ENCODE measurements at places on chromosomes 4 and X.
A peak's percentile ranks its signal among the peaks of the same experiment; 100 is the strongest.

GRCh38 chrX:38211891-38212635, 8.6 kb downstream of the SRPX start:
- no peak for DNase-seq

DNA sequence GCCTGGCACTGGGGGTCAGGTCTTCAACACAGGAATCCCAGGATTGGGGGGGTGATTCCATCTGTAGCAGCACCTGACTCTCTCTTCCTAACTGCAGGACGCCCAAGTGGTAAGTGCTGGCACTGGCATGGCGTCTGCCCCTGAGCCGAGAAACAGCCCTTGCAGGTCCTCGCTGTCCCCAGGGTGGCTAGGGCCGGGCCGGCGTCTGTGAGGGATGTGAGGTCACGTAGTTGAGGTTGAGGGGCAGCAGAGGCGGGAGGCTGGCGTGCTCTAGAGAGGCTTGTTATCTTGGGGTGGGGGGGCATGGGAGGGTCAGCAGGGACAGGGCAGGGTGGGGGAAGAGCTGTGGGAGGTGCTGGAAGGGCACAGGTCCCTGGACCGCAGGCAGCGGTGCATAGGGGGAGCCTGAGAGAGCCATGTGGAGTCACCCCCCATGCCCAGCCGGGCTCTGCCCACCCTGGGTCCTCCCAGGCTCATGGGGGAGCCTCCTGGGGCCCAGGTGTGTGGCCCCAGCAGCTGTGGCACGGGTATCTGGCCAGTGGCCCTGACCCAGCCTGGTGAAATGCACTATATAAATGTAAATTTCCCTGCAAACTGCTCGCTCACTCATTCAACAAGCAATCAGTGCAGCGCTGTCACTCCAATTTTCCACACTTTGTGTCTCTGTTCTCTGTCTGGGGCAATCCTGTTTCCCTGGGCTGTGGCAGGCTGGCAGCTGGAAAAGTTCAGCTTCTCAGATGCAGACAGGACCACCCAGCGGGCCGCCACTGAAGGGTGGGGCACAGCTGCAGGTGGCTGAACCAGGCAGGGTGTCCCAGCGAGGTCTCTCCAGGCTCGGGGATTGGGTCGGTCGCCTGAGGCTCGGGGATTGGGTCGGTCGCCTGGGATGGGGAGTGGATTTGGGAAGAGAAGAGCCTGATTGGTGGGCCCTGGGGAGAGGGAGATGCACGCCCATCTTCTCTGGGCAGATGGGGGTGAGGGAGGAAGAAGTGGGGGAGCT, 102.2 kb upstream of the NKX1-1 start:
- no peak for DNase-seq

GRCh38 chr4:47313384-47313783, 150.1 kb downstream of the COMMD8 start:
- DNase-seq: no peak

DNA sequence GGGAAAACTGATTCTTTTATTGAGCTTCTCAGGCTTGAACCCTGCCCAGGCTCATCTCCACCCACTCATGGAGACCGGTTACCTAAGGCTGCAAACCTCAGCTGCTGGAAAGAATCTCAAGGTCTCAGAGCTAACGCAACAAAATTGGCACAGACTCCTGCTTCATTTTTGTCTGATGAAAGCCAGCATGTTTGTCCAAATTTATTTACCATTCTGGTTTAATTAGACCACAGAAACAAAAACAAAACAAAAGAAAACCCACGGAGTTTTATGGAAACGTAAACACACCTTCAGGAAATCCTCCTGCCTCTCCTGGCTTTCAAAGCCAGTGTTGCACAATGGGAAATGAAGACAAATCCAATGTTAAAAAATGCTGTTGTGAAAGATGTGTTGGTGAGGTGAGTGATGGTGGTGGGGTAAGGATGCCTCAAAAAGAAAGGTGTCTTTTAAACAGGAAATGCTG, 56.4 kb upstream of the PDLIM3 start:
- DNase-seq: no peak

DNA sequence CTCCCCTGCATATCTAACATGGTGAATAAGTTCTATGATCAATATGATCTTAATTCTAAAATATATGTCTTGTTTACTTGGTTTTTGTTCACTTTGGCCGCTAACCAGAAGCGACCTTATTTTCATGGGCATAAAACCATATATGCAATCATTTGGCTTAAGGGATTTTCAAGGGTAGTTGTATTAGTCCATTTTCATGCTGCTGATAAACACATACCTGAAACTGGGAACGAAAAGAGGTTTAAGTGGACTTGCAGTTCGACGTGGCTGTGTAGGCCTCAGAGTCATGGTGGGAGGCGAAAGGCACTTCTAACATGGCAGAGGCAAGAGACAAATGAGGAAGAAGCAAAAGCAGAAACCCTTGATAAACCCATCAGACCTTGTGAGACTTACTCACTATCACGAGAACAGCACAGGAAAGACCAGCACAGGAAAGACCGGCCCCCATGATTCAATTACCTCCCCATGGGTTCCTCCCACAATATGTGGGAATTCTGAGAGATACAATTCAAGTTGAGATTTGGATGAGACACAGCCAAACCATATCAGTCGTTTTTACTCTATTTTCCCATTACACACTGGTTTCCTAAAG, 114.3 kb upstream of the CPEB2 start:
- DNase-seq: no peak

DNA sequence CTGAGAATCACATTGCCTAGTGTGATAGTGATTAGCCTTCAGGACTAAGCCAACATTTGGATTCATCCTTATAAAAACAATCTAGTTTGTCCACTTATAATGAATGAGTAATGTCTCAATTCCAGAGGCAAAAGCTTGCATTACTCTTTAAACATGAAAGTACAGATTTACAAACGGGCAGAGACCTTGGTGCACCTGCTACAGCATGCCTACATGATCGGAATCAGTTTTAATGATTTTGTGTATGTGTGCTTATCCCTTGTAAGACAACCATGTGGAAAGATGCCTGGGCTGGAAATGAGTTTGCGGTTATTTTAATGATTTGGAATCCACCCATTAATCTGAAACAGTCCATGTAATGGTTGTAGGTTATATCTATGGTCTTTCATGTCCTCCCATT, 572.7 kb downstream of the KLHL13 start:
- no peak for DNase-seq

DNA sequence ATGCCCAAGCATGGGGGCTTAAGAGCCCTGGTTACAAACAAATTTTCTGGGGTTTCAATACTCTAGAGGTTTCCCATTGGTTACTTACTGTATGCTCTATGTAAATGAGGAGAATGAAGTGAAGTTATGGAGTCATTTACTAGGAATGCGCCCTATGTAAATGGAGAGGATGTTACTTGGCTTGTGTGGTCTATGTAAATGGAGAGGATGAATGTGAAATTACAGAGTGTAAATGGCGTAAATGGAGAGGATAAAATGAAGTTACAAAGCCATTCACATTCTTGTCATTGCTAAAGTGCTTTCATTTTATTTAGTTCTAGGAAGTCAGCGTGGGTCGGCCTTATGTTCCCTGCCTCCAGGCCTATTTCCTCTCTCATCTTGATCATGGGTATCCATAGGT, 810.5 kb upstream of the ADGRL3 start:
- DNase-seq: no peak

GRCh38 chr4:152938237-152938947, 2.3 kb downstream of the FHDC1 start:
- no peak for DNase-seq

DNA sequence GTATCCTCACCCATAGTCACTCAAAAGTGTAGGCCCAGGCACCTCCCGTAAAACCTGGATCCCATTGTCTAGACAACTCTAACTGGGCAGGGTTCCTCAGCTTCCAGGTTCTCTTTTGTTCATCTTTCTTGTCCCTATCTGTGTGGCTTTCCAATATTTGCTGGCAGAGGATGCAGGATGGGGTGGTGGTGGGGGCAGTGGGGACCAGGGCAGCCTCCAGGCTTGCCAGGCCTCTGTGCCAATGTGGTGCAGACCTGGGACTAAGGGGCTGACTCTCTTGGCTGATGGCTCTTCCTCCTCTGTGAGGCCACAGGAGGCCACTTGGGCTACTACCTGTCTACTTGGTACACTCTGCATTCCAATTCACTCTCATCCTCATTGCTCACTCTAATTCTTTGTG, 76.4 kb downstream of the NBDY start:
- DNase-seq: peak; percentile 4

- DNase-seq: no peak
Observed at GRCh38 chr4:48078862-48079655, 55.0 kb downstream of the TXK start.

DNA sequence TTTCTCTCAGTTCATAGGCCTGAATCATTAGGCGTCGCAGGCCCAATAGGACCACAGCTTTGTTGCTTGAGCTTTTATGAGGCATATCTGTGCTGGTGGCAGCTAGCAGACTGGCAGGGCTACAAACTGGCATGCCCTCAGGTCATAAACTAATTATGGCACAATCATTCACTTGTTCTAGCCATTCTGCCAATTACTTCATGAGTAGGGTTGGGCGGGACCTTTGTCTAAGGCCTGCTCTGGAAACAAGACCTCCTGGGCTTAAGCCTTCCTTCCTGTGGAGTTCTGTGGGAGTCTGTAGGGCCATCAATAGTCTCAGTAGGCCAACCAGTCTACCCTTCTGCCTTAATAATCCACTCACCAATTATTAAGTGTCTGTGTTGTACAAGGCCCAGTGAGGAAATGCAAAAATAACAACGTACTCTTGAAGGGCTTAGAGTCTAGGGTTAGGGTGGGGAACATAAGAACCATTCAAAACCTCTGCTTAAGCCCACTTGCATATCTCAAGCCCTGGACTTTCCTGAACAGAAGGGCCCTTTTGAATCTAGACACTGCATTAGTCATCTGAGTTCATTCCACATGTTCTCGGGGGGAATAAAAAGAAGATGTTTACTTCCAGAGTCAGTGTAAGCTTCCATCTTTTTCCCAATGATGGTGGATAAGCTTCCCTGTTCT, 44.5 kb downstream of the SHROOM4 start:
- DNase-seq: no peak

GRCh38 chr4:106056914-106057313, 161.6 kb downstream of the NPNT start:
- DNase-seq: no peak

- peak; percentile 82 for DNase-seq
Observed at GRCh38 chrX:72003811-72004750, 93.4 kb downstream of the NHSL2 start.

- no peak for DNase-seq
Observed at GRCh38 chr4:84925558-84925957, 40.9 kb downstream of the WDFY3 start.

DNA sequence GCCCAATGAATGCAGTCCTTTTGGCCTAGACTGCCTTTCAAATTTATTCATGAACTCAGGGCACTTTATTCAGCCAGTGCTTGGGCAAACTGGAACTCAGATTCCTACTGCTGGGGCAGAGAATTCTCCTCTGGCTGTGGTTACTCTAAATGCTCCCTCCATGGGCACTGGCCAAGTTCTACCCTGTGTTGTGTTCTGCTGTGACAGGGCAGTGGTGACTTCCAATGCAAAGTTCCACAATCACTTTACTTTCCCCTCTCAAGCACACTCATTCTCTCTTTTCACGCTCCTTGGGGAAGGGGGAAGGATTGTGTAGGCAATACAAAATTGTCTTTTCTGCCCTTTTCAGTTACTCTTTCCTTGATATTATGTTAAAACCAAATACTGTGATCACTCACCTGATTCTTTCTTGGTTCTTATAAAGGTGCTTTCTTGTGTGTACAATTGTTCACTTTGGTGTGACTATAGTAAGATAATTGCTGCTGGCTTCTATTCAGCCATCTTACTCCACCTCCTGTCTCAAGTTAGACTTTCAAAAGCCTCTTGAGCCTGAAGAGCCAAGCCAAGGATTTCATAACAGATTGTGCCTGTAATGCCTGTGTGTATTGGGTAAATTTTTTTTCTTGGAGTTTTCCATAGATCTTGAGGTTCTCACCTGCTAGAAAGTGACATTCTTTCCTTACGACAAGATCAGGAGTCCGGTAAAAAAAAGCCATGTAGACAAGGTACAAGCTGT, 1078.6 kb downstream of the FAM133A start:
- DNase-seq: no peak

- peak; percentile 24 for DNase-seq
Observed at GRCh38 chrX:68462653-68463052, 29.4 kb upstream of the OPHN1 start.

GRCh38 chrX:68115371-68115770, 317.9 kb downstream of the OPHN1 start:
- DNase-seq: no peak

GRCh38 chr4:152099981-152100378, 339.2 kb upstream of the GATB start:
- DNase-seq: no peak

DNA sequence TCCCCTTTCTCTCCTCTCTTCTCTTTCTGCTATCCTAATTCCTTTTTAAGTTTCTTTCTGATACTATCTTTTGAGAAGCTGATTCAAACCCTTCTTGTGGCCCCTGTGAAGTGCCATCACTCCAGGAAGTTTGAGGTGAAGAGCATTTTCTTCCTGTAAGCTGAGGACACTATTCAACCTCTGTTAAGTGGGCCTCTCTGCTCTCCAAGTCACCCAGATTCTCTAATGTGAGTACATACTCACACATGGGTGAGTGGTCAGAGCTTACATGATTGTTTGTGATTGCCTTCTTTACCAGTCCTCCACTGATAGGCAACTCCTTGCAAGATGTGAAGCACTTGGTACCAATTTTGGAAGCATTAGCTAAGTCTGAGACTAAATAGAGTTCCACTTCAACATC, 18.4 kb upstream of the SMIM10L2A start:
- DNase-seq: no peak

DNA sequence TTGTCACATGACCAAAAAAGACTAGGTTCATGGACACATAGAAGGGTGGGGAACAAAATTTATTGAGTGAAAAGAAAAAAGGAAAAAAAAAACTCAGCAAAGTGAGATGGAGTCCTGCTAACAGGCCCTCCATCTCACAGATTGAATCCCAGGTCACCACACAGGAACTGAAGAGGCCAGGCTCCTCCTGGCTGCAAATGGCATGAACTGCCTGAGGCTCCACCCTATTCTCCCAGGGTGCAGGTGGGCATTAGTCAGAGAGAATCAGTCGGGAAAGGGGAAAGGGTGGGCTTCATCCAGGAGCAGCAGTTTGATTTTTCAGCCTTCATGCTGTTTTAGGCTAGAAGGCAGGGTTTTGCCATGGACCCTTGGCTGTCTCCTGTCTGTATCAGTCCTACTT, 128.5 kb upstream of the GRID2 start:
- no peak for DNase-seq

DNA sequence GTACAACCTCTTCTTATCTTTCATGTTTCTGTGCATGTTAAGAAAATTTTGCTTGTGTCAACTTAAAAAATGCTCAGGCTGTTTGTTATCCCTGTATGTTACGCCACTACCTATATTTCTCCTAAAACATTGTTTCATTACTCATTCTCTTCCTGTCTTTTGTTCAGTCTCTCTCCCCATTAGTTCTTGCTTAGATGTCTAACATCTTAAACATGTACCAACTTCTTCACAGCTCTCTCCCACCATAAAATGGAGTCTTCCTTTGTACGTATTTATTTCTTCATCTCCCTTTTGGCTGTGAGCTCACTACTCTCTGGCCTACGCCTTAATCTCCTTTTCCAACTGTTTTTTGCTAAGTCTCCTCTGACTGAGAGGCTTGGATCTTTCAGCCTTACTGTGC, 36.4 kb downstream of the PCDH7 start:
- DNase-seq: no peak

GRCh38 chrX:79138658-79139241, 5.7 kb upstream of the GPR174 start:
- no peak for DNase-seq

GRCh38 chr4:81527115-81527514, 55.4 kb upstream of the RASGEF1B start:
- DNase-seq: no peak
